ENCODE measurements at places on chromosomes 3 and 15. TPM values are rescaled to one million over a fixed set of nuclear protein-coding genes. Genes with fewer than 3 reads are reported as not detected.

GRCh38 chr3:16494814-16495431 is 18.6 kb downstream of the RFTN1 start:
- no peak overlapping the region for H3K4me3 ChIP-seq
- H3K27me3 ChIP-seq, result no peaks in the 10 kb centered on the region
- peaks cover 51% of the 10 kb centered on the region for H3K4me1 ChIP-seq
- H3K27ac ChIP-seq, result peak overlapping the region; percentile 21
- H3K36me3 ChIP-seq, result no peaks in the 10 kb centered on the region

- H3K36me3 ChIP-seq, result no peaks in the 10 kb centered on the region
- H3K4me3 ChIP-seq, result no peak overlapping the region
- no peak for DNase-seq
- no peak overlapping the region for H3K27ac ChIP-seq
These were observed 138.0 kb downstream of the SRGAP3 start for GRCh38 chr3:9111417-9111816.

GRCh38 chr15:76150971-76151598 is 91.3 kb downstream of the TMEM266 start:
- no peak overlapping the region for H3K27ac ChIP-seq
- peak; percentile 70 for DNase-seq
- H3K4me3 ChIP-seq, result no peak overlapping the region
- peaks cover 11% of the 10 kb centered on the region for H3K27me3 ChIP-seq

FMN1 gene
- 4.1 TPM for total RNA-seq

SLC28A1 gene
- 2.1 TPM for total RNA-seq

All from heart right ventricle (tissue), 16 donors.